ENCODE measurements at places on chromosomes 1 and 21. TPM values are rescaled to one million over a fixed set of nuclear protein-coding genes. Genes with fewer than 3 reads are reported as not detected.

Gene CNST
- 75.7 TPM for total RNA-seq

DNA sequence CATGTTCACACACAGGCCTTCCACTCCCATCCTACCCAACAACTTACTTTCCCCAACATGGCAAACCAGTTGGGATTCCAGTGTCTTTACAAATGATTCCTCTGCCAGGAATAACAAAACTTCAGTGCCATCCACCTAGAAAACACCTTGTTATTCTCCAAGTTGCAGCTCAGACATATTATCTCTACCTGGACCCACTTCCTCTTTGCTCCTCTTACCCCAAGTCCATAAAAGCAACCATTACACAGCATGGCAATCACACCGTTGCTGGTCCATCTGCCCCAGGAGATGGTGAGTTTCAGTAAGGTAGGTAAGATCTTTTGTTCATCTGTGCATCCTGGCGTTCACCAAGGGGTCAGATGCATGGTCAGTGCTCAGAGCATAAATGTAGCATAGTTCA lies 66.0 kb upstream of the CSF1 start:
- no peak for DNase-seq

DNA sequence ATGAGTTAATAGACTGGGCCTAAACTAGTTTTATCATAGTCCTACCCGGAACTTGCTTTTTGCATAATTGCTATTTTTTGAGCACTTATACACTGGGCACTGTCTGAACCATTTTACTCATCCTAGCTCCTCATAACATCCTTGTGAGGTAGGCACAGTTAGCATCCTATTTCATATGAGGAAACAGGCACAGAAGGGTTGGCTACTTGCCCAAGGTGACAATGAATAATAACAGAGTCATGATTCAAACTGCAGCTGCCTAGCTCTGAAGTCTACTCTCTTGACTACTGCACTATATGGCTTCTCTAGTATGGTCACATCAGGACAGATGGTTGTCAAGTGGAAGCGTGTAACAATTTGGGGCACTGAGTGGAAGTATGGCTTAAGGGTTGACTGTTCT lies 18.2 kb upstream of the RC3H1 start:
- no peak for DNase-seq

DNA sequence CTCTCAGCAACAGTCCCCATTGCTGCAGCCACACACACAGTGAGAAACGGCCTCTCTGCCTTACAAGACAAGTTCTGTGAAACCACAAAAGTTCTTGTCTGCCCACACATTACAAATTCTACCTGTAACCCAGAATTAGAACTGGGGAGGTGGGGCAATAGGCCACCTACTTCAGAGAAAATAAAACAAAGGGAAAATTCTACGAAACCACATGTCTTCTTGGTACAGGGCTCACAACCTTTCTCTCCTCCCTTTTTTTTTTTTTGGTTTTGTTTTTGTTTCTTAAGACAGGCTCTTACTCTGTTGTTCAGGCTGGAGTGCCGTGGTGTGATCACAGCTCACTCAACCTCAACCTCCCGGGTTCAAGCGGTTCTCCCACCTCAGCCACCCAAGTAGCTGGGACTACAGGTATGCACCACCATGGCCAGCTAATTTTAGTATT lies 30.2 kb downstream of the LPAR3 start:
- no peak for DNase-seq

Gene CZIB
- total RNA-seq, result 12.1 TPM

- no peak for DNase-seq
Measured at GRCh38 chr1:204154568-204155255, 2.9 kb upstream of the ETNK2 start.

Gene LIN28A
- not detected for total RNA-seq

Gene COL6A2
- 216 TPM for total RNA-seq

DNA sequence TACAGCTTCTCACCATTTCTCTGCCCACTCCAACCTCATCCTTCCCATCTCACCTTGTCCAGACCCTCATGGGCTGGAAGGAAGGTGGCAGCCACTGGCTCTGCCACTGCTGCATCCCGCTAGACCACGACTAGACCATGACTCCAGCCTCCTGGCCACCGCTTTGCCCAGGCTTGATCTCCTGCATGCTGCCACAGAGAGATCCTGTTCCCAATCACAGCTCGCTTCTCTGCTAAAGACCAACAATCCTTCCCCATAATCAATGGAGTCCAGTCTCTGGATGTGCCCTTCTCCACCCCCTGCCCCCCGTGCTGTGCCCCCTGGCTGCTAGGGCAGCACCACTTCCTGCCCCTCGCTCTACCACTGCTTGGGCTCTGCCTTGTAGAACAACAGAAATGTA lies 64.9 kb upstream of the DMRTB1 start:
- no peak for DNase-seq

GRCh38 chr1:27979151-27979858 lies 19.5 kb downstream of the XKR8 start:
- DNase-seq, result no peak

Gene TIE1
- 38.8 TPM for total RNA-seq

Gene PAQR6
- total RNA-seq, result 4.7 TPM

Gene TMIGD3
- not detected for total RNA-seq

DNA sequence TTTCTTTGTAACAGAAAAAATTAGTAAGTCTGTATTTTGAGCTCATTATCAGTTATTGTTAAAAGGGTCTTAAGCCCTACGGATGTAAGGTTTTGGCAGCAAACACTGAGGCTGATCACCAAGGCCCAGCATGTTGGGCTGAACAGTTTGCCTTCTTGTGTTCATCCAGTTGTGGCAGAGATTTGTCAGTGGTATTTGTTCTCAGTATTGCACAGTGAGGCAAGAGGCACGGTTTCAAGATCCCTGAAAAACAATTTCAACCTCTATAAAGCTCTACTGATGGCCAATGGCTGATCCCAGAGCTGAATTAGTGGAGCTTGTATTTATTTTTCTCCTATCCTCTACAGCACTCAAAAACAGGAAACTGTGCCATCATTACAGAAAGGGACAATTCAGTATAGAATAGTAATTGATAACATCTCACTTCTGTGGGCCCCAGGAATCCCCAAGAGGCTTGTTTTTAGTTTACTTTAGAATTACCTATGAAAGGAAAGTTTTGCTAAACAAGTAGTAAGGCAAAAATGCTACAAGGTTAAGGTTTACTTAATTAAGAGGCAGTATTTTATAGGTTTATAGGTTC lies 191.8 kb upstream of the RAB4A start:
- DNase-seq, result no peak

DNA sequence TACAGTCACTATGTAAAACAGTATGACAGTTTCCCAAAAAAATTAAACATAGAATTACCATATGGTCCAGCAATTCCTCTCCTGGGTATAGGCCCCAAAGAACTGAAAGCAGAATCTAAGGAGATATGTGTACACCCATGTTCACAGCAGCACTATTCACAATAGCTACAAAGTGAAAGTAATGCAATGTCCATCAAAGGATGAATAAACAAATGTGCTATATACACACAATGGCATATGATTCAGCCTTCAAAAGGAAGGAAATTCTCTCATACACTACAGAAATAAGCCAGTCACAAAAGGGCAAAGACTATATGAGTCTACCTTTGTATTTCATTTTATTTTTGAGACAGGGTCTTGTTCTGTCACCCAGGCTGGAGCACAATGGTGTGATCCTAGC lies 120.4 kb downstream of the TOMM20 start:
- no peak for DNase-seq

Gene MYCBP
- 11.8 TPM for total RNA-seq

Measured in Peyer's patch (tissue), 4 donors.